Hippocampal formation (tissue), 2 donors: ENCODE measurements at places on chromosomes 1 and 21.

DNA sequence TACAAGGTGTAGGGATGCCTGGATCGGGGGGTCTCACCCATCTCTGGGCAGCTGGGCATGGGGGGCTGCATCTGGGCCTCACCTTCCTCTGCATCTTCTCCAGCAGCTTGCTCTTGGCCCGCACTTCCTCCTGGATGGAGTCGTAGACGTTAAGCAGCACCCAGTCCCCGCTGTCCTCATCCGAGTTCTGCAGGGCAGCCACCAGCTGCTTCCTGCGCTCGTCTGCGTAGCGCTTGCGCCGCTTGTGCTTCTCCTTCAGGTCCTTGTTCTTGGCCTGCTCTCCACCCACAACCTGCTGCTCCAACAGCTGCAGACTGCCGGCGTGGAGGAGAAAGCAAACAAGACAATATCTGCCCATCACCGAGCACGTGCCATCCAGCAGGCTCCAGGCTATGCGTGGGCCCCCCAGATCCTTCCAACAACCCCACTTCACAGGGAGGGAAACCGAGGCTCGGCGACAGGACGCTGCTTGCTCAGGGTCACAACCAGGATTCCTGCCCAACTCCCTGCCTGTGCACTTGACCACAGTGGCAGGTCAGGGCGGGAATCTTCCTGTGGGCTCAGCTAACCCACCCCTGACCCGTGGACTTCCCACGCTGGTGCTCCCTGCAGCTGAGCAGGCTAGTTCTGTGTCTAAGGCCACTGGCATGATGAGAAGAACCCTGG is 21.5 kb upstream of the DDOST start:
- peak; percentile 28 for DNase-seq

- no peak for DNase-seq
Measured at GRCh38 chr1:199447906-199448305, 579.6 kb upstream of the NR5A2 start.

- no peak for DNase-seq
Measured at GRCh38 chr21:36700295-36700970, 1.5 kb downstream of the SIM2 start.

GRCh38 chr1:239112101-239112935 is 274.1 kb upstream of the CHRM3 start:
- DNase-seq: no peak
